Activated CD8-positive, alpha-beta memory T cell treated with anti-CD3 and anti-CD28 coated beads for 24 hours (primary cell): ENCODE measurements at places on chromosomes 13 and 19.

DNA sequence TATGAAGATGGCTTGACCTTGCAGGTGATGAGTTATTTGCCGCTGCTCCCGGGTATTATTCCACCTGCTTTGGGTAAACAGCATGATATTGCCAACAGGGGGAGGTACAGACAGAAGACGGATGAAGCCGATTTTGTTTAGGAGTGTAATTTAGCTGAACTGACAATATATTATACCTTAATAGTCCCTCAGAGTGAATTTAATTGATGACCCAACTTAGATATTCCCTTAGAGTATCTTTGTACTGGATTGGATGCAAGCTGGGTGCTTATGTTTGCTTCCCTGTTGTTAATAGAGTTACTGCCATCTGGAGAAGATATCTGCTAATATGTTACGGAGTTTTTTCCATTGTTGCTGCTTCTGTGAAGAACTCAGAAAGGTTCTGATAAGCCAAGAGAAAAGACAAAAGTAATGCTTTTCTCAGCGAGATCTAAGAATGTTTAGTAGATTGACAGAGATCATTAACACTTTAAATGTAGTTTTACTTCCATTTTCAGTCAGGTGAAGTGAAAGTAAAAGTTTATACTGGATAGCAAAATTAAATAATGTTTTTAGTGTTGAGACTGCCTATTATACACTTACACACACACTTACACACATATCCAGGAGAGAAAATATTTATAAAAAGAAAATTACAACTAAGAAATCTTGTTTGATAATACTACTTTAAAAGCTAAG lies 2220.8 kb upstream of the PCDH20 start:
- no peak for DNase-seq

DNA sequence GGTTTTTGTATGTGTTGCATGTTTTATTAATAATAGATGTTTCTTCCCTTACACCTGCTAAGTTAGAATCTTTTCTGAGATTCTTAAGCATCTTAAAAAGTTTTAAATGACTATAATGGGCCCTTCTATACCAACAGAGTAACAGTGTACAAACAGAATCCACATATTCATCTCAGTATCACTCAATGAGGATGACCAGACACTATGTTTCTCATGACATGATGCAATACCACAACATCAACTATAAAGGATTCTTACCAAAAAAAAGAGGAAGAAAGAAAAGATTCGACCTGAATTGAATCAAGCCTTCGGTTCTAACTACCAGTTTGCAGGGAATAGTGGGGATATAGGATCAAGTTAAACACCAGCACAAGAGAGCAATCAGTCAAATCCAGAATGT lies 56.5 kb downstream of the INTS6 start:
- DNase-seq: no peak

GRCh38 chr19:41297628-41298347 lies 12.2 kb upstream of the CCDC97 start:
- DNase-seq: no peak

DNA sequence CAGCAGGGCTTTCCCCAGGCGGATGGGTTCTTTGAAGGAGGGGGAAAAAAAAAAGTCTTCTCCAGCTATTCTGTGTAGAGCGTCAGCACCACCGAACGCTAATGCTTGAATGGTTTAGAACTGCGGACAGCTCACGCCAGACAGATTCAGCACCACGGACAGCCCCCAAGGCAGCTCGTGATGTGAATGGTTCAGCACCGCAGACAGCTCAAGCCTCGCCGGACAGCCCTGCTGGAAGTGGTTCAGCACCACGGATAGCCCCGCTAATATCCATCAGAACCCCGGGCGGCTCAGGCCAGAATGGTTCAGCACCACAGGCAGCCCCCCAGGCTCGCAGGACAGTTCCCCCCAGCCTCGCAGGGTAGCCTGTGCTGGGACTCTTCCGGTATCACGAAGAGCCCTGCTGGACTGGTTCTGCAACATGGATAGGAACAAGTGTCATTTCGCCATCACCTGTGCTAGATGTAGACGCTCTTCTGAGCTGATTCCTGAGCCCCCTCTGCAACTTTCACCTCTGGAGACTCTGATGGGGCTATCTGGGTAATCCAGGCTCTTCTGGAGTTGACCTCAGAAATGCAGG lies 4.9 kb upstream of the SMIM17 start:
- peak; percentile 59 for DNase-seq

- DNase-seq: no peak
Measured at GRCh38 chr13:104256701-104257100, 1190.5 kb upstream of the SLC10A2 start.
